ENCODE measurements at places on chromosomes 16 and 17.

DNA sequence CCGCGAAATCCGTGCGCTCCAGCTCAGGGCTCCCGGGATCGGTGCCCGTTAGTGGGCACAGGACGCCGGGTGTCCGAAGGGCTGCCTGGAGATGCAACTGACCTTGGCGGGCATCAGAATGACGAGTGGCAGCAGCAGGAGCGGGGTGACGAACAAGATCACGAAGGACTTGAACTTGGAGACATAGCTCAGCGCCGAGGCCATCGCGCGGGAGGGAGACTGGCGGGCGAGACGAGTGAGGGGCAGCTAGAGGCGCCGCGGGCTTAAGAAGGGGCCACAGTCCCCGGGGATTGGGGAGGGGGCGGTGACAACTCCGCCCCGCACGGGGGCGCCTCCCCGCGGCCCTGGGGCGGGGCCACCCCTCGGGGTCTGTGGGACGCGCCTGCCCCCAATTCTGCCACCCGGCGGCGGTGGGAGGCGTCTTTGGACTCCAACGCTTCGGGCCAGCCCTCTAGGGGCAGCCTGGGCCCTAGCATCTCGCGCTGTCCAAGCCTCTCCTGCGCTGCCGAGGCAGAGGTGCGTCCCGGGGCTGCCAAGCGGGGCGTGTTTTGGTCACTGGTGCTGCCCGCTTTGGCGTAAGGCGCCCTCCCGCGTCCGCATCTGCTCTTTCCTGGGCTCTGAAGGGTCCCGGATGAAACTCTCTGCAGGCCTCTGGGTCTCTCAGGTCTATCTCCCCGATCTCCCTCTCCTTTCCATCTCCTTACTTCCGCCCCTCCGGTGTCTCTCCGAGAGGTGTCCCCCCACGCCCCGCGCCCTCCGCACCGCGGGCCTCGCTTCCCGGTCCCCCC is at the start of gene SLC13A5:
Gene SLC13A5 (minus strand): TSS at position 240 of the 788 bp plus-strand sequence. CDS start 36 bp downstream, at position 204.
- no peaks in the 10 kb centered on the region for H3K36me3 ChIP-seq
- DNase-seq, result peak; percentile 81
- H3K4me3 ChIP-seq, result no peak within 1 kb of the TSS
- peaks cover 23% of the 10 kb centered on the region for H3K4me1 ChIP-seq
- H3K27ac ChIP-seq, result no peak within 1 kb of the TSS

- H3K4me3 ChIP-seq, result no peak overlapping the region
- H3K27me3 ChIP-seq, result no peaks in the 10 kb centered on the region
- no peak overlapping the region for H3K27ac ChIP-seq
- DNase-seq, result no peak
- no peaks in the 10 kb centered on the region for H3K4me1 ChIP-seq
These were observed 40.4 kb upstream of the DNAH17 start for GRCh38 chr17:78617511-78618061.

DNA sequence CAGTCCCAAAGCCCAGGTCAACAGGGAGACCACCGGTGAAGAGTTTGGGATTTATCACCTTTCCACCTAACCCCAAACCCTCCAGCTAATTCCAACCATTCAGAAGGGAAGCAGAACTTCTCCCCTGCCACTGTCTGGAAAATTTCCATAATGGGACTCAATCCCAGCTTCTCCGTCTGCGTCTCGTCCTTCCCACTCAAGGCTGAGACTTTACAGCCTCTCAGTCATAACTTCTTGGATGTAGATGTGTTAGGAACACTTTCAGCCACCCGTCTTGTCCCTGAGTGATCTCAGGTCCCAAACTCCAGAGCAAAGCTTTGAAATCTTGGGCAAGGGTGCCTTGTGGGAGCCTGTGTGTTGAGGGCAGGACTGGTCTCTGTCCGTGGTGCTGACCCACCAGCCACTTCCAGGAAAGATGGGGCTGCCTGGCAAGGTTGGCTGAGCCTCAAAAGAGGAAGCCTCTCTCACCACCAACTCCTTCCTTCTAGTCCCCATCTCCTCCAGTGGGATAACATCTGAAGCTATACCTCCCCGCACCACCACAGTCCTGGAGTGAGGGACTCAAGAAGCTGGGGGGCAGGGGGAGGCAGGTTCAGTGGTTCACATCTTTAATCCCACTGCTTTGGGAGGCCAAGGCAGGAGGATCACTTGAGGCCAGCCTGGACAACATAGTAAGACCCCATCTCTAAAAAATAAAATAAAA is 9.3 kb downstream of the GAS2L2 start:
- peaks cover 13% of the 10 kb centered on the region for H3K4me1 ChIP-seq
- H3K27me3 ChIP-seq, result no peaks in the 10 kb centered on the region
- no peak overlapping the region for H3K4me3 ChIP-seq
- no peaks in the 10 kb centered on the region for H3K36me3 ChIP-seq
- DNase-seq, result no peak
- H3K27ac ChIP-seq, result no peak overlapping the region

DNA sequence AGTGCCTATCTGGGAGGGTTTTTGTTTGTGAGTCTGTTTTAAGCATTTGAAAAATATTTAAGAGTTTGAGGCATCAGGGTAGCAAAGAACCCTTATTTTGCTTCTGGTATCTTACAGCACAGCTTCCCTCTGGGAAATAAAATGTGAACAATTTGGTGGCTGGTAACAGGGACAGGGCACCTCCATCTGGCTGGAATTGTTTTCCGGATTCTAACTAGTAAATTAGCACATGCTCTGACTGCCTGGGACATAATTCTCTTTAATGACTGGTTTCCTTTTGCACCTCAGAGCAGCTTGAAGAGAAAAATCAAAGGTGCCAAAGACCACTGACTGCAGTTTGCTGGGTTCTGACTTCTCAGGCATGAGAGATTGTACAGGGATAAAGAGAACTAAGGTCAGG is 469.1 kb downstream of the GRIN2A start:
- no peaks in the 10 kb centered on the region for H3K4me1 ChIP-seq
- H3K27ac ChIP-seq, result no peak overlapping the region
- no peaks in the 10 kb centered on the region for H3K27me3 ChIP-seq

DNA sequence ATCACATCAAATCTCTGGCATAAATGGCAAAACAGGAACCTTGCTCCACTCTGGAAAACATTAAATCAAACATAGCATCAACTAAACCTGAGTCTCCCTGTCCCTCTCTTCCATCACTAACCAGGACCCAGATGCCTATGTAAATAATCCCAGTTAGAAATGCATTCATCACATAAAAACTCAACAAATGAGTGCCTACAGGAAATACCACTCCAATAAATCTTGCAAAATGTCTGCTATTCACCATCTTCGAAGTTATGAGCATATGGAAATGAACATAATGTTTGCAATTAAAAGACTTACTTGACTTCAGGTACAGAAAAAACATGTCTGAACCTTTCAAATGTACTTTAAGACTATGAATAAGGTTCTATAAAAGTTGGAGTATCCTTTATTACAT is 425.0 kb downstream of the CDH11 start:
- no peaks in the 10 kb centered on the region for H3K36me3 ChIP-seq
- no peaks in the 10 kb centered on the region for H3K27me3 ChIP-seq
- H3K27ac ChIP-seq, result no peak overlapping the region
- no peaks in the 10 kb centered on the region for H3K4me1 ChIP-seq
- DNase-seq, result no peak

DNA sequence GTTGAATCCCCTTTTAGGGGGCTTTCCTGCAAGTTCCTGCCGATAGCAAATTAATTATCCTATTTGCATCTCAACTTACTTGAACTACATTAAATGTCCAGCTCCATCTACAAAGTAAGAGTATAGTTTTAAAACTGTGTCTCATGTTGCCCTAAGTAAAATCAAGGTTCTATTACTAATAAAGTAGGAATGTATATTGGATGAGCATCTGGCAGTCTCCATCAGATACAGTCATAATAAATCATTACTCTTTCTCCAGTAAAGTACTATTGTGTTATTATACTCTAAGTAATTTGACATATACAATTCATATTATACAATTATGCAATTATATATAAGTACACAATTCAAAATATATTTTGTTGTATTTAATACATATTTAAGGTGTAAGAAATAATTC is 249.3 kb downstream of the CEP112 start:
- H3K27me3 ChIP-seq, result no peaks in the 10 kb centered on the region
- no peaks in the 10 kb centered on the region for H3K36me3 ChIP-seq
- no peak for DNase-seq
- no peak overlapping the region for H3K4me3 ChIP-seq
- no peaks in the 10 kb centered on the region for H3K4me1 ChIP-seq

DNA sequence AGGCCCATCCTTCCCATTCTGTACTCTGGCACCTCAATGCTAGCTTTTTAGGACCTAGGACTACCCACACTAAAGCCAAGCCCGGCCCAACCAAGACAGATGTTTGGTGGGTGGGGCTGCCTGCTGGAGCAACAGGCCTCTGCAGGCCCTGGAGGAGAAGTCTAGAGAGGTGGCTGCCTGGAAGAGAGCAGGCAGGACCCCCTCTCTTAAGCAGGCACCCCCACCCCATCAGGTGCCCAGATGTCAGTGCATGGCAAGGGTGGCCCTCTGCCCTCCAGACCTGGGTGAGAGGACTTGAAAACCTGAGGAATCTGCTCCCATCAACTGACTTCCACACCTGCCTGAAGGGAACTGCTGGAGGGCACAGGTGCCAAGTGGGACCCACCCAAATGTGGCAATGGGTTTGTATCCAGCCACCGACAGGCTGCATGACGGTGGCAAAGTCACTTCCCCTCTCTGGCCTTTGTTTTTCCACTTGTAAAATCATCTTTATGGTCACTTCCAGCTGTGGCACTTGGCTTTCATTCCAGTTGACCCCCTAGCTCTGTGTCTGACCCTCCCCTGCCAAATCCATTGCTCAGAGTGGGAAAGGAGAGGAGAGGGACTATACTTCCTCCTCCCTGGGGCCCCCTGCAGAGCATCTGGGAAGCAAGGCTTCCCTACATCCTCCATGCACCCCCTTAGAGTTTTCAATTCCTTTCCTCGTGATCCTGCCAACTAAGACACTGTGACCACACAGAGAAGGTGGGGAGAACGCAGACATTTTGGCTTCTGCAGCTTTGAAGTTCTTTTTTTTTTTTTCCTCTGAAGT is 1.7 kb upstream of the STAT5A start:
- no peak for DNase-seq
- peak overlapping the region; percentile 86 for H3K4me3 ChIP-seq
- peak overlapping the region; percentile 89 for H3K27ac ChIP-seq
- H3K36me3 ChIP-seq, result no peaks in the 10 kb centered on the region

DNA sequence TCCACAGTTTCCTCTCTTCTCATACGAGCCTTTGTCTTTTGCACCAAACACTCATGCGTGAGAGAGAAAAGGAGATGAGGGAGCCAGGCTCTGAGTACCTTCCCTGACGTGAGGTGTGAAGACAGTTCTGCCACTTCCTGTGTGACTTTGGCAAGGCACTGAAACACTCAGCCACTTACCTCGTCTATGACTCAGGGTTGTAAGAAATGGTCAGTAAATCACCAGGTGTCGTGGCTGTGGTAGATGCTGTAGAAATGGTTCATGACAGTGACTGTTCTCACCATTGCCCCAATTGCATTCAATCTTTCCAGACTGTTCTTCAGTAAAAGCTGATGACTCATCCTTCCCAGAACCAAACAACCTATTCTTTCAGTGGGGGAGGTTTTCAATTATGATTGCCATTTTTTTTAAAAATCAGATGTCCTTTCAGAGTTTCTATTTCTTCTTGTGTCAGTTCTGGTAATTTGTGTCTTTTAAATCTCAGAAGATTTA is 49.2 kb upstream of the CBFA2T3 start:
- no peak for DNase-seq
- no peaks in the 10 kb centered on the region for H3K36me3 ChIP-seq
- H3K4me3 ChIP-seq, result no peak overlapping the region
- no peak overlapping the region for H3K27ac ChIP-seq
- H3K4me1 ChIP-seq, result no peaks in the 10 kb centered on the region

DNA sequence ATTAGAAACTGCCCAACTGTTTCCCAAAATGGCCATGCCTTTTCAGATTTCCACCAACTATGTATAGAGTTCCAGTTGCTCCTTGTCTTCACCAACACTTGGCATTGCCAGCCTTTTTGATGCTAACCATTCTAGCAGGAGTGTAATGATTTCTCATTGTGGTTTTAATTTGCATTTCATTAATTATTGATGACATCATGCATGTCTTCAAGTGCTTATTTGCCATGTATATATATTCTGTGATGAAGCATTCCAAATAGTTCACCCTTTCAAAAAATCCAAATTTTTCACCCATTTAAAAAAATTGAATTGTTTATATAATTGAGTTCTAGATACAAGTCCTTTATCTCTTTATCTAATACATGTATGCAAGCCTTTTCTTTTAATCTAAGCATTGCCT is 245.9 kb upstream of the TNRC6C start:
- no peaks in the 10 kb centered on the region for H3K36me3 ChIP-seq
- no peaks in the 10 kb centered on the region for H3K4me1 ChIP-seq
- H3K27me3 ChIP-seq, result no peaks in the 10 kb centered on the region
- no peak for DNase-seq

GRCh38 chr16:8611886-8612600 is 9.5 kb upstream of the METTL22 start:
- no peak overlapping the region for H3K27ac ChIP-seq
- no peak overlapping the region for H3K4me3 ChIP-seq
- H3K36me3 ChIP-seq, result no peaks in the 10 kb centered on the region
- no peaks in the 10 kb centered on the region for H3K4me1 ChIP-seq
- DNase-seq, result no peak

- H3K27ac ChIP-seq, result no peak overlapping the region
- H3K4me1 ChIP-seq, result peaks cover 40% of the 10 kb centered on the region
- peaks cover 4% of the 10 kb centered on the region for H3K27me3 ChIP-seq
- no peaks in the 10 kb centered on the region for H3K36me3 ChIP-seq
These were observed 49.2 kb downstream of the SREBF1 start for GRCh38 chr17:17787568-17787967.

DNA sequence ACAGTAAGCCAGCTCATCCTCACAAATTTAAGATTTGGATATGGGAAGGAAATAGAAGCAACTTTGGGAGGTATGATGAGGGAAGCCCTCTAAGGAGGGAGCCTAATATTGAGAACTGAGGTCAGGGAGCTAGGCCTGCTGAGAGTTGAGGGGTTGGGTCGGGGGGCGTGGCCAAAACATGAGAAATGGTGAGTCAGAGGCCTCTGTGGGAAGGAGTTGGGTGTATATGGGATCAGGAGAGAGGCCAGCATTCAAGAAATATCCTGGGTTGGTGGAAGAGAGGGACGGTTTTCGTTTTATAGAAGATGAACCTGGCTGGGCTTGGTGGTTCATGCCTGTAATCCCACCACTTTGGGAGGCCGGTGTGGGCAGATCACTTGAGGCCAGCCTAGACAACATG is 48.4 kb downstream of the CLEC16A start:
- no peak overlapping the region for H3K27ac ChIP-seq
- DNase-seq, result no peak
- no peak overlapping the region for H3K4me3 ChIP-seq
- H3K27me3 ChIP-seq, result no peaks in the 10 kb centered on the region
- no peaks in the 10 kb centered on the region for H3K4me1 ChIP-seq

DNA sequence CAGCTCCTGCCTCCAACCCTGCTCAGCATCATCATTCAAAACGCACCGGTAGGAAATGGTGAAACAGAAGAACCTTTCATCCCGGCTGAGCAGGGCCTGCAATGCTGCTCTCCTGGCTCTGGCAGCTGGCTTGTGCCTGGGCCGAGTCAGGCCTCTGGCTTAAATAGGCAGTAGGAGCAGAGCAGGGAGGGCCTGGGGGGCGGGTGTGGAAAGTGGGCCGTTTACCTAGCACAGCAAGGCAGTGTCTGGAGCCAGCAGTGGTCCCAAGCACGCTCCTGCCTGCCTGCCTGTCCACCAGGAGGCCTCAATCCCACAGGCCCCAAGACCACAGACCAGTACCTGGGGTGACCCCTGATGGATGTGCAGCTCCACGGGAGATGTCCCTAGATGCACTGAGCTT is 59.3 kb downstream of the SMPD3 start:
- H3K4me3 ChIP-seq, result no peak overlapping the region
- no peak overlapping the region for H3K27ac ChIP-seq
- DNase-seq, result peak; percentile 27

GRCh38 chr16:27951489-27952120 is 111.9 kb downstream of the GSG1L start:
- no peaks in the 10 kb centered on the region for H3K4me1 ChIP-seq
- no peak overlapping the region for H3K27ac ChIP-seq
- H3K27me3 ChIP-seq, result no peaks in the 10 kb centered on the region
- no peaks in the 10 kb centered on the region for H3K36me3 ChIP-seq

Data from upper lobe of left lung (tissue), 6 donors.